ENCODE measurements at places on chromosomes 13 and 19.

DNA sequence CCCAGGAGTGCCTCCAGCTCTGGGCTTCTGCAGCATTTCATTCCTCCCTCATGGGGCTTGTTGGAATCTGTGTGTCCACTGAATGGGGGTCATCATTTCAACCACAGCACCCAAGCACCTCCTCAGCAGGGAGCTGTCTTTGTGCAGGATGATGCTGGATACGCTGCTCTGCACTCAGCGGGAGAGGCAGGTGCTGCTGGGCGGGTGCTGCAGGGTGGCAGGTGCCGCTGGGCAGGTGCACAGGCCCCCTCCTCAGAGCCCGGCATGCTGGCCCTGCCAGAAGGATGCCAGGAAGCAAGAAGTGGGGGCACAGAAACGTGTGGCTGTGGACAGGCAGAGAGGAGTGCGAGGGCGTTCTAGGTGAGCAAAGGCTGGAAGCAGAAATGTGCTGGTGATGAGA lies 121.8 kb upstream of the VSTM2B start:
- no peak for DNase-seq

DNA sequence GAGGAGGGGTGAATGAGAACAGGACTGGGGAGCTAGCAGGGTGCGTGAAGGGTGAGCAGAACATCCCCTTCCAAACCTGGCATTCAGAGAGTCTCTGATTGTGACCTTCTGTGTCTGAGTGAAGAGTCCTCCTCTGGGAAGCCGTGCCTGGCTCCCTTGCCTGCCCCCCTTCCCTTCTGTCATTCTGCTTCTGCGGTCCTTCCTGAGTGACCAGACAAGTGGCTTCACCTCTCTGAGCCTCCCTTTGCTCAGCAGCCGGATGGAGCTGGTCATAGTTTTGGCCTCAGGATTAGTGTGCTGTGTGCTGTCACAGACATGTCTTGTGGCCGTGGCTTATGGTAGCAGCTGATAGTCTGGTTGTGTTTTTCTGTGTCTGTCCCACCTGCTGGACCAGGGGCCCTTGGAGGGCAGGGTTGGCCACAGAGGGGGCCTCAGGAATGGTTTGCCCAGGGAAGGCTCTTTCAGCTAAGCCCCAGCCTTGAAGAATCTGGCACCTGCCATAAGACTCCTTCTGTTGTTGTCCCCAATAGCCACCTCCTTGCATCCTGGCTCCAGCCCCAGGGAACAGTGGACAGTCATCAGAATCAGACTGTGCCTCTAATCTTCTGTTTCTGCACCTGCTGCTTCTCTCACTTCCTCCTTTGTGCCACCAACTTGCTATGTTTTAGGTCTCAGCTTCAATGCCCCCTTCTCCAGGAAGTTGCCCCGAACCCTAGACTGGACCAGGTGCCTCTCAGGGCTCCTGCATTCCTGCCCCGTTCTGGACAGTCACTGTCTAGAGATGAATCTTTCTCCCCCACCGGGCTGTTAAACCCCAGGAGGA lies 5.9 kb downstream of the CLPTM1 start:
- no peak for DNase-seq

DNA sequence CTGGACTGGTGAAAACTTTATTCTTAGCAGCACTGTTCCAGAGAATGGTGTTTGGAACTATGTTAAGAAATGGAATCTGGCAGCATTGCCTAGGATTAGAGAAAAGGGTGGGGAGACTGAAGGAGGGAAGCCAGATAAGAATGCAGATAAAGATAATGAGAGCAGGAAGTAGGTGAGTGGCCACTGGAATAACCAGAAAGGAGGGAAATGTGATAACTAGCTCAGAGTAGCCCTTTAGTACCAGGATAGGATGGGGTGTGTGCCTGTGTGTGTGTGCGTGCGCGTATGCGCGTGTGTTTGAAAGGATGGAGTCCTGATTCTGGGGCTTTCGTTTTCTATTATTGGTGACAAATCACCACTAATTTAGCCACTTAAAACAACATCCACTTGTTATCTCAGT lies 33.4 kb upstream of the FRY start:
- DNase-seq = no peak

- DNase-seq = no peak
Observed at GRCh38 chr13:36887758-36888521, 32.1 kb downstream of the SMAD9 start.

GRCh38 chr19:37988758-37989635 lies 82.0 kb downstream of the SIPA1L3 start:
- no peak for DNase-seq

- no peak for DNase-seq
Observed at GRCh38 chr19:46303691-46304397, 7.0 kb downstream of the HIF3A start.

DNA sequence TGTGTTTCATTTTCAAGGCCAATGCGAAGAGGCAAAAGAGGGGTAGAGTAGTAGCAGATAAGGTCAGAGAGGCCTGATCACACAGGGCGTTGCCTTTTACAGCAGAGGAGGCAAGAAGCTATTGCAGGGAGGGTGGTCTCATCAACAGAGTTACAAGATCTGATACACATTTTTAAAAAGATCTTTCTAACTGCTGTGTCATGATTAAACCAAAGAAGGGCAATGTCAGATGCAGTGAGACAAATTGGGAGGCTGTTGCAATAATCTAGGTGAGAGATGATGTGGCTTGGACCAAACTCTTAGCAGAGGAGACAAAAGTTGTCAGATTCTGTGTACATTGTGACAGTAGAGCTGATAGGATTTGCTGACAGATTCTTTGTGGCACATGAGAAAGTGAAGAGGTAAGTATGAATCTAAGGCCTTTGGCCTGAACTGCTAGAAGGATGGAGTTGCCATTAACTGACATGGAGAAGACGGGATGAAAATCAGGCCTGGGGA lies 13.0 kb upstream of the LRRC63 start:
- no peak for DNase-seq

GRCh38 chr19:16831531-16831930 lies 2.3 kb downstream of the SIN3B start:
- DNase-seq = no peak

GRCh38 chr13:21528616-21529015 lies 69.5 kb upstream of the ZDHHC20 start:
- DNase-seq = no peak

- DNase-seq = peak; percentile 11
Observed at GRCh38 chr13:23679220-23679619, 109.0 kb downstream of the TNFRSF19 start.

DNA sequence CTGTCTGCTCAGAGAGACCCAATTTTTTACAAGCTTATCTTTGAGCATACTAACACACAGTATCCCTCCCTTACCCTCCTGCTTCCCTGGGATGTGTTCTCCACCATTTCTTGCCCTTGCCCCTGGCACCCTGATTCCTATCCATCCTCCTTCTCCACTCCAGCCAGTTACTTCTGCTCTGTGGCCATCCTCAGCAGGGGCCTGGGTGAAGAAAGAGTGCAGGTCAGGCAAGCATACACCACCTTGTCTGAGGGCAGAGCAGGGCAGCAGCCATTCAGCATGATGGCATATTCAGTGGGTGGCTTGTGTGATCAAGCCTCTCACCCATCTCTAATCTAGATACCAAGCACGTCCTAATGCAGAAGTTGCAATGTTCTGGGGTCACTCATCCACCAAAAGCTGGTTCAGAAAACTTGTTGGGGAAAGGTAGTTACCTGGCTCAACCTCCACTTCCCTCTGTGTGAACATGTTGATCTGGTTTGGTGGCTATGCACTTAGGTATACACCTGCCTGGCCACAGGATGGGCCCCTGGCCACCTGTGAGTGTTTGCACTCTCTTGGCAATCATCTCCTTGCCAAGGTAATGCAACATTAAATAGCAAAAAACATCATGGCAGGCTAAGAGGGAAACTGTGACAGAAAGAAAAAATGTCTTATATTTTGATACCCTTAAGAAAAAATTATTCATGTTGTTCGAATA lies 900.3 kb upstream of the MIR17HG start:
- no peak for DNase-seq

DNA sequence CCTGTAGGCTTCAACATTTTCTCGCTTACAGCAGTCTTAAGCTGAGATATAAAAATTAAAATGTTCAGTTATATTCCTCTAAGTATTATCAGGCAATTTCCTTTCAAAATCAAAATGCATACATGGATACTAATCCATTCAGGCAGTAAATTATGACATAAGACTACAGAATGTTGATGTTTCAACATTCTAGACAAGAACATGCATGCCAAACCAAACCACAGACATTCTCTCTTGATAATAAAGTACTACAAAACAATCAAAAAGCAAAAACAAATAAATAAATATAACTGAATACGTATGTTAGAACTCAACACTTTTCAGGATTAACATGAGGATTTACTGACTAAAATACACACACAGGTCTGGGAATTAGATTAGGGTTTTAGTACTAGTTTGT lies 7.7 kb downstream of the DIS3 start:
- DNase-seq = no peak

GRCh38 chr13:33119856-33120543 lies 103.8 kb downstream of the KL start:
- DNase-seq = no peak

DNA sequence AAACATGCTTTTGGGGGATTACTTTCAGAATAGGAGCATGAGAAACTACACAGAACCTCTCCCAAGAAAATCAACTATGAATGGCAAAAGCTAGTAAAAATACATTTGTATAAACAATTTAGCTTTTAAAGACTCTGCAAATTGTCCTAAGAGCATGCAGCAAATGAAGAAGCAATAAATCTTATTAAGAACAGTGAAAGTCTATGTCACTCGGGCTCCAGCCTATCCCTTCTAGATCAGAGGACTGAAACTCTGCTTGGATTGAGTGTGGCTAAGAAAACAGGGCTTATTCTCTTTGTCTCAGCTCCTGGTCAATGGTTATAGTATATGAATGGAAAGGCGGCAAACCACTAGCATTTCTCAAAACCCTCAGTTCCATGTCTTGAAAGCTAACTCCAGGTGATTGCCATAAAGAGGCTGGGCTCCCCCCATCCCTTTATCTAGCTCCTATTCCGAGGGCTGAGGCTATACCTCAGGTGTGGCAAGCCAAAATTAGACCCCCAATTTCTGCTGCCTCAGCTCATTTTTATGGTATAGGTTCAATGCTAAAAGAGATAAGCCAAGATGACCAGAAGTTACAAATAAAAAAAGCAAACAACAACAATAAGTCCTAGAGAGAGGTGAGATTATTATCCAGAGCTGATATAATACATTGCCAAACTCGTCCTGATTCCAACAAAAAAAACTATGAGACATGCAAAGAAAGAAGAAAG lies 953.2 kb downstream of the SLITRK6 start:
- DNase-seq = no peak

DNA sequence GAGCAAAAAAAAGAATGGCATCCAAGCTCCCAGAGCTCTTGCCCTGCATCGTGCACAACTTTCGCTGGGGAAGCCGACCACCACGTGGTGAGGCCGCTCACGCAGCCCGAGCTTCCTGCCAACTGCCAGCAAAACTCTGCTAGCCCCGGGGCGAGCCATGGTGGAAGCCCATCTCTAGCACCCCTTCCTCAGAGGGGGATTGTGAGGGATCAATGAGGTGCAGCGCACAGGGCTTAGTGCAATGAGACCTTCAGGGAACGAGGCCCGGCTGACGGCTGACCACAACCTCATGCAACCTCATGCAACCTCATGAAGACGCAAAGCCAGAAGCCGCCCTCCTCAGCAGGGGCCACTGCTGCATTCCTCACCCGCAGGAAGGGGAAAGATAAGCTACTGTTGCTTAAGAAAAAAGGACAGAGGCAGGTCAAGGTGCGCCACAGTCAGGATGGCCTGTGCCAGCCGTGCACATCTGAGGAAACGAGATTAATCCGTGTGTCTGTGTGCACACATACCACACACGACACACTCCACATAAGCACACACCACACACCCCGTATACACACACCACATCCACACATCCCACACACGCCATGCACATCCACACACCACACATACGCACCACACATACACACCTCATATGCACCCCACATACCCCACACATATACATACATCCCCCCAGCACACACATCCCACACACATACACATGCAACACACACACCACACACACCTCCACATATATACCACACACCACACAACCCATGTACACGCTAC lies 9.6 kb downstream of the HSPBP1 start:
- DNase-seq = no peak

GRCh38 chr19:11578258-11579142 lies 1.1 kb upstream of the ACP5 start:
- no peak for DNase-seq

- DNase-seq = no peak
Observed at GRCh38 chr13:94854688-94855087, 142.3 kb upstream of the SOX21 start.

GRCh38 chr19:4583961-4584669 lies 24.6 kb upstream of the SEMA6B start:
- no peak for DNase-seq

DNA sequence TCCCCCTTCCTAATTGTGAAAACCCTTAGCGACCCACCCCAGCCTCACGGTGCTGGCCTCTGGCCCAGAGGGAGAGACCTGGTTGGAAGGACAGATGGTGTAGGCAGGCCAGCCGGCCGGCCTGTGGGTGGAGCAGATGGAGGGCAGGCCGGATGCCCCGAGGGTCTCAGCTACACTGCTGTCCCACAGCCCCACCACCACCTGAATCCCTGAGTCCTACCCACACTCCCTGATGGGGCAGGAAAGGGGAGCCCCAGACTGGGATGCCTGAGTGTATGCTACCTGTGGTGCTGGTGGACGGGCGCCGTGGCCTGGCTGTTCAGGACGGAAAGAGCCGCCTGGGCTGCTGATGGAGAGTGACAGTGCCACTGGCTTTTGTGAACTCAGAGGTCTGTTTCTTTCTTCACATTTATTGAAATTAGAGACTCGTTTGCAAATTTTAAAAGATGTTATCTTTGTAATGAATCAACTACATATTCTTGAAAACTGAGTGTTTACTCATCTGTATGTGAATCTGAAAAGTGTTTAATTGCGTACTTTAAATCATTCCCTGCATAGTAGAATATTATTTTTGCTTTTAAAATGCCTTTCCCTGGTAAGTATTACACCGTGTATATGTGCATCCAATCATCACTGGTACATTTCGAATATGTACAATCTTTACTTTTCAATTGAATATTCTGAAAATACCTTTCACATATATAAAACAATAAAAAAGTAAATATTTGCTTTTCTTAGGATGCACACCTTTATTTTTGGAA lies 35.7 kb downstream of the TFDP1 start:
- DNase-seq = no peak

DNA sequence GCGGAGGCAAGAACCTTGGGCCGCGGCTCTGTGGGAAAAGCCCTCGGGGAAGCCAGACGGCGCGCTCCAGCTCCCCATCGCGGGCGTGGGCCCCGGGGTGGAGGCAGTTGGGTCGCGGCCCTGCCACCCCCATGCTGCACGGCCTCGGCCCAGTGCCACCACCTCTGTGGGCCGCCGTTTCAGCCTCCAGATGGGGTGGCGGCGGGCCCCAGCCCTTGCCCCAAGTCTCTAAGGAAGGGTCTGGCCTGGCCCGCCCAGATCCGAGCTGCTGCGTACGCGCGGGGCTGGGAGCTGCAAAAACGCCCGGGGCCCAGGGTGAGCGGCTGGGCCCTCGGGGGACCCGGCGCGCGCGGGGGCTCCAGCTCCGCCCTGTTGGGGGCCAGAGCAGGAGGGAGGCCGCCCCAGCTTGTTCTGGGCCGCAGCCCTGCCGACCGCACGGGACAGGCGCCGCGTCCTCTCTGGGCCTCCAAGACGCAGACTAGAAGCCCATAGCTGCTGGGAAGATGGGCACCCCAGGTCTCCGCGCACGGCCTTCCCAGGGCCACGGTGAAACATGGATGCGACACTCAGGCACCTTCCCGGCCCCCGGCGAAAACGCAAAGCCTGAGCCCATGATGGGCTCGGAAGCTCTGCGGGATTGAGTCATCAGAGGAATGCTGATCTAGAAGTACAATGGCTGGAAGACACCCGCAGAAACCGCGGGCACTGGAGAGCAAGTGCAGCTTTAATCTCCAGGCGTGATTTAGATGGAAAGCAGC lies 110.1 kb downstream of the KCTD15 start:
- DNase-seq = no peak

Data from thymus (tissue), 14 donors.